ENCODE measurements at places on chromosomes 2 and 18. TPM values are rescaled to one million over a fixed set of nuclear protein-coding genes. Genes with fewer than 3 reads are reported as not detected.

DNA sequence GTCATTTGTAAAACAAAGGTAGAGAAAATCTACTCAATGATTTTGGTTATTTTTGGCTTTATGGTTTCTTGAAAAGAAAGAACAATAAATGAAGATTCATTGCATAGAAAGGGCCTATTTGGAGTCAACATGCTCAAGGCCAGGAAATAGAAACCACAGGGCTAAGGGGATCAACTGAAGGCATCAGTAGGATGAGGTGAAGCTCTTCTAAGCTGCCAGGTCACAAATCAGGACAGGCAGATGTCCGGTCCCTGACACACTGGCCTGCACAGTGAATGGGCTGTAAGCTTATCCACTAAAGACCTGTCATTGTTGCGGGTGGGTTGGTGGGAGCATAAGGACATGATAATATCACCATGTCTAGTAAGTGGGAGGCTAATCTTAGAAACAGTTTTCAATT lies 31.6 kb upstream of the RNF138 start:
- no peak for DNase-seq

- DNase-seq: no peak
Observed at GRCh38 chr2:10236571-10237391, 65.9 kb upstream of the HPCAL1 start.

- no peak for DNase-seq
Observed at GRCh38 chr18:6580401-6580800, 149.1 kb upstream of the ARHGAP28 start.

The CCDC178 gene
- total RNA-seq: 0.27 TPM

The UGGT1 gene
- total RNA-seq: 28.0 TPM
